ENCODE measurements at places on chromosomes 5 and 9.

- peak; percentile 23 for DNase-seq
These were observed 231.0 kb downstream of the CDK5RAP2 start for GRCh38 chr9:120348951-120349429.

DNA sequence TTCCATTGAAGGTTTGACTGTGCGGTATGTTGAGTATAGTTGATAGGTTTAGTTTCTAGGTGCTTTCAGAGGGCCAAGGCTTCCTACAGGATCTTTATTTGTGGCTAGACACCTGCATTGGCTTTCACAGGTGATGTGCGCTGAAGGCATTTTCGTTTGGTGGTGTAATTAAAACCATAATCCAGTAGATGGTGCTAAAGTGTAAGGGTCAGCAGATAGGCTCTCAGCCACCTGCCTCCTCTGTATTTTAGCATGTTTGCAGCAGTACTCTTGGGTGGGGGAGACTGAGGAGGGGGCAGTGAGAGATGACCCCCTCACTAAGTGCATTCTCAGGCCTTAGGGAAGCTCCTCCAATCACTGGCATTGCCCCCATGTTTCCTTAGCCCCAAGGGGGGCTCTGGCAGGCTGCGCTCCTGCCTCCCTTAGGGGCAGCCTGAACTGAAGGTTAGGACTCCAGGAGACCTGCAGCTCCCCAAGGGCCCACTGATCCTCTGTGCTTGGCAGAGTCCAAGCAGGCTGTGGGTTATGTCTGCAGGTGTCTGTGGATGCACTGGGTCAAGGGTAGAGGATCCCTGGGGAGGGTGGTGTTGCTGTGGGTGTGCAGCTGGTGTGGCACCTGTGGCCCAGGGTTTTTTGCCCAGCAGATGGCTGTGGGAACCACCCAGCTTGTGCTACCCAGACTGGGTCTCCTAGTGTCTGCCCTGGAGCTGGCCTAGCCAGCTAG lies 23.4 kb downstream of the CDK20 start:
- DNase-seq, result no peak

- DNase-seq, result no peak
These were observed 350.8 kb downstream of the NFIB start for GRCh38 chr9:13963005-13963653.

- no peak for DNase-seq
These were observed 32.3 kb downstream of the CNTRL start for GRCh38 chr9:121107029-121107428.

DNA sequence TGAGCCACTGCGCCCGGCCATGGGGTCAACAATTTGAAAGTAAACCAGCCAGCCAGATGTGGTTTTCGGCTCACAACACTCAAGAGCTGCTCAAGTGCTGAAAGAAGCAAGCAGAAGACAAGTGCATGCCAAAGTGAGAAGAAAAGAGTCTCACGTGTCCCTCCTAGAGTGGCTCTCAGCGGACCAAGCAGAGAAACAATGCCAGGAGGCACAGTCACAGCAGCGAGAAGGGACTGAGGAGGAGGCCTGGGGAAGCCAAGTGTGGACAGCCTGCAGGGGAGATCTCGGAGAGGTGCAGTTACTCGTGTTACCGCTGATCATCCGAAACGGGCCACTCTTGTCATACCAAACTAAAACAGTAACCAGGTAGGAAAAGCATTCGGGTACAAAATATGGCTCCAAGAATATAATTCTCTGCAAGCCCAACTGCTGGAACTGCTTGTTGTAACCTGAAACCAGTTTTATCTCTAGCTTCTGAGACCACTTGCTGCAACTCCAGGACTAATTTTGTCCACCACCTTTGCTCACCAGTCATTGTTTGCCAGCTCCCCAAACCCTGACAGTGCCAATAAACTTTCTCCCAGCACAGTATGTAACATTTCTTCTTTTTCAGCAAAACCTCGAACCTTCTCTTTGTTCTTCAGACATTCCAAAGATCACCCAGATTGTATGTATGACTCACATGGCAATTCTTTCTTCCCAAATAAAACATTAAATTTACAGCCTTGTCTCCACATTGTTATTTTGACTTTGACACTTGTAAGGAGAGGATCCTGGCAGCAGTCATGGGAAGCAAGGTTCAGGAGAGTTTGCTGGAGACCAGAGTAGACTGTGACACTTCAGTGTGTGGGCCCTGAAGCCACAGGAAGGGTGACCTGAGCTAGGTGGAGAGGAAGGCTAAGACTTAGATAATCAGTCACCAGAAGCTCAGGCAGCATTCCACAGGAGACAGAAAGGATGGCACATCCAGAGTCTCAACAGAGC lies 6.3 kb downstream of the SLC35D2 start:
- DNase-seq, result no peak

DNA sequence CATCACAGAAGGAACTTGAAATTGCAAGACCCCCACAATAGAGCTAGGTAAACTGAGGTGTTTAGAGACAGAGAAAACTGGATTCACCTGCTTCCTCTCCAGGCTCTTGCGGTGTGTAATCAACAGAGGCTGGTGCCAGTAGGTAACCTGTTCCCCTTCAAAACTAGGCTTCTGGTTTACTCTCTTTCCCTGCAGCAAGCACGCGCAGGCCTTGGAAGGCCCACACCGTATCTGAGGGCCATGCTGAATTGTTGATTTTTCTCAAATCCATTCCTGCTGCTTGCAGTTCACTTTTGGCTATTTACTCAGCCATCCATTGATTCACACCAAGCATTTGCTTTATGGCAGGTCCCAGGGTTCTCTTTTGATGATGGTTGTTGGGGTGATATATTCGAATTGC lies 667 bp upstream of the FRRS1L start:
- DNase-seq, result no peak

DNA sequence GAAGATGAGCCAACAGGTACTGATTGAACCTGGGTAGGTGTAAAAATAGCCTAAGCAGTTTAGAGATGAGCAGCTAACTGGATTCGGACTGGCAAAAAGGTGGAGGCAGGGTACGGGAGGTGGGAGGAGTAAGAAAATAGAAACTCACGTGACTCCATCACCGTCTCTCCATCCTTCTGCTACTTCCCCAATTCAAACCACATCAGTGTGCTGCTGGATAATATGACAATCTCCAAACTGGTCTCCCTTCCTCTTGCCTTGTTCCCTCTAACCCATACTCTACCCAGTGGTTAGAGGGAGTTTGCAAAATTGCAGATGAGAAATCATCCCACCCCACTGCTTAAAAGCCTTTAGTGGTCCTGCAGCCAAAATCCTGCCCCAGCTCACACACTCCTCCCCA lies 42.7 kb downstream of the RIGI start:
- no peak for DNase-seq

DNA sequence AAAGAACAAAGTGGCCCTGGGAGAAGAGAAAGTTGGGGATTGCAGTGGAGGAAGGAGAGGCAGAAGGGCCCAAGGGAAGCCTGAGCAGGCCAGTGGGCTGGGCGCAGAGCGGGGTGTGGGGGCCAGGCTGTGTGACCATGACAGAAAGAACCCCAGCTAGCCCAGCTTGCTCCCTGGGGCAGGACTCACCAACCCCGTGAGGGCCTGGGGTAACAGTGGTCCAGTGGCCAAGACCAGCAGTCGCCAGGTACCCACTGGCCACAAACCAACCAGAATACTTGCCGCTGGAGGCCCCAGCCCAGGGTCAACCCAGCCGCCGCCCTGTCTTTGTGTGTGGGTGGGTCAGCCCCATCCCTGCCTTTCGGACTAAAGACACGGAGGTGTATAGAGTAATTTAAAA lies 146.5 kb downstream of the CACNA1B start:
- no peak for DNase-seq

DNA sequence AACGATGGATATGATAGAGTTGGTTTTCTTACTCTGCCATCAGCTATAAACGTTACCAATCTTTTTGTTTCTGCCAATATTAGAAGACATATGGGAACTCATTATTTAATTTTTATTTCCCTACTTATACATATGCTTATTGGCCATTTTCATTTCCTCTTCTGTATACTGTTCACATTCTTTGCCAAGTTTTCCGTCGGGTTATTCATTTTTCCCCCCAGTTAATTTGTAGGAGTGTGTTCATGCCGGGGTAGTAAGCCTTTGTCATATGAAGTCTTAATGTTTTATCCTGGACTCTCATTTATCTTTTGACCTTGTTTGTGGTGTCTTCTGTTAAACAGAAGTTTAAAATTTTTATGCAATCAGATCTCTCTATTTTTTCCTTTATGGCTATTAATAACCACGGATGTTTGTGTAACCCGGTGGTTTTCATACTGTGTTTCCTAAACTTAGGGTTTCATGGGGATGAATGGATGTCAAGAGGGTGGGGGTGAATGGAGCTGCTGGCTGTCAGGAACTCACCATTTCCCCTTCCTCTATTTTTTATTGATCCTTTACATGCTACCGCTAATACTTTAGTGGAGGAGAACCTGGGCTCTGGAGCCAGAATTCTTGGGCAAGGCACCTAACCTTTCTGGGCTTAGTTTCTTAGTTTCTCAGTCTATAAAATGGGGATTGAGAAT lies 42.5 kb upstream of the PPARGC1B start:
- no peak for DNase-seq

- DNase-seq, result no peak
These were observed 26.7 kb downstream of the F2R start for GRCh38 chr5:76742583-76742982.

DNA sequence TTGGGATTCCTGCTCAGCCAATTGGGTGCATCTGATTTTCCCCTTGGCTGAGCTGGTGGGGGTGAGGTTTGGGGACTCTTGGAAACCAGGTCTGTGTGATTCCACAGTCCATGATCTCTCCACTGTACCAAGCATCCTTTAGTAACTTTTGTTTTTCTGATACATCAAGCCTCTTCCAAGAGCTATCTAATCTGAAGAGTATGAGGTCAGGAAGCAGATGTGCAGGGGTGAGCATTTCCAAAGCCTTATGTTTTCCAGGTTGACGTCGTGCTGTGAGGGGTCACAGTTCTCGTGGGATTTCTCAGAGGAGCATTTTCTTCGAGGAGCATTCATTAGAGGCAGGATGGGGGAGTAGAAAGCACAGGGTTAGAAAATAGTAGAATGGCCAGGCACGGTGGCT lies 95.3 kb downstream of the KLF4 start:
- no peak for DNase-seq

DNA sequence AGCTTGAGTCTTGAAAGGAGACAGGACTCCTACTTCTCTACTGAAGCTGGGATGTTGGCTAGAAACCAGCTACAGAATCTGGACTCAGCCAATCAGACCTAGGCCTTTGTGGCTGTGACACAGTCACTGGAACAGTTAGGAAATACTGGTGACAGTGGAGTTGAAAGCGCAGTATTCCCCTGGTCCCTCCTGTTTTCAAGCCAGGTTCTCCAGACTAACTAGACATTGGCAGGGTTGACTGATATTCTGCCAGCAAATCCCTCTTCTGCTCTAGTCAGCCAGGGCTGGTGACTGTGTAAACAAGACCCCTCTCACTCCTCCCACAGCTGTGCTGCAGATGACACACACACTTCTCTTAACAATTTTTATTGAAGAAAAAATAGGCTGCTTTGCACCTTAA lies 8.7 kb downstream of the SHROOM1 start:
- no peak for DNase-seq

DNA sequence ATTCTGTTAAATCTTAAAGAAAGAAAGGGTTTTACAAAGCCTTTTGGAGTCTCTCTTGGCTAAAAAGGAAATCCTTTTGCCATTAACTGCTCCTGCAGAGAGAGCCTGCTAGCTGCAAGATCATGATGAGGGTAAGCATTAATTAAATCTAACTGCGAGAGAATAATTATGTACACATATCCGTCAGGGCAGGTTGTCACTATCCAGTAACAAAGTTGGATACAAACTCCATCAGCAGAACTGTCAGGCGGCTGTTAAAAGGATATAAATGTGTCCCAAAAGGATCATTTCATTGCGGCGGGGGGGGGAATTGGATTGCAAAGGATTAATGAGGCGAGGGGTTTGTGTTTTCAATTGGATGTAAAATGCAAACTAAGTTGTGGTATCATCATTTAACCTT lies 289.3 kb downstream of the ASTN2 start:
- DNase-seq, result no peak

GRCh38 chr5:57435701-57436134 lies 46.9 kb downstream of the ACTBL2 start:
- no peak for DNase-seq

DNA sequence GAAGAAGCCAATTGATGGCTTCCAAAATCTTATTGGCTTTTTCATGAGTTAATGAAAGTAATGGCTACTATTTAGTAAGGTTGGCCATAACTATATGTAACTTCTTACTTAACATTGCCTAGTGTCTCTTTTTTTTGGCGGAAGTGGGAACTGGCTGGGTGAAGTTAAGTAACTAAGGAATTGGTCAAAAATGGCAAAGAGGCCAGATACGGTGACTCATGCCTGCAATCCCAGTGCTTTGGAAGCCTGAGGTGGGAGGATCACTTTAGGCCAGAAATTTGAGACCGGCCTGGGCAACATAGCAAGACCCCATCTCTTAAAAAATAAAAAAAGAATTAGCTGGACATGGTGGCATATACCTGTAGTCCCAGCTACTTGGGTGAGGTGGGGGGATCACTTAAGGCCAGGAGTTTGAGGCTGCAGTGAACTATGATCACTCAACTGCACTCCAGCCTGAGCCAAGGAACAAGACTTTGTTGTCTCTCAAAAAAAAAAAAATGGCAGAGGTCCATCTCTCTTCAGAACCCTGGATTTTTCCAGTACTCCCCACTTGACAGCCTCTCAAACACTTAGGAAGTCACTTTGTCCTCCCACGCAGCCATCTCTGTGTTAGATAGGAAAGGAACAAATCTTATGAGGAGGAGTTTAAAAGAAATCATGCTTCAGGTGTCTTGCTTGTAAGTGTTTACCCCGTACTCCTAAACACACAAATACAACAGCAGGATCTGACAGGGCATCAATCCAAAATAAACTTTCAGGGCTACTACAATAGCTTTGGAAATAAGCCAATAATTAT lies 75.7 kb downstream of the TEK start:
- DNase-seq, result no peak

DNA sequence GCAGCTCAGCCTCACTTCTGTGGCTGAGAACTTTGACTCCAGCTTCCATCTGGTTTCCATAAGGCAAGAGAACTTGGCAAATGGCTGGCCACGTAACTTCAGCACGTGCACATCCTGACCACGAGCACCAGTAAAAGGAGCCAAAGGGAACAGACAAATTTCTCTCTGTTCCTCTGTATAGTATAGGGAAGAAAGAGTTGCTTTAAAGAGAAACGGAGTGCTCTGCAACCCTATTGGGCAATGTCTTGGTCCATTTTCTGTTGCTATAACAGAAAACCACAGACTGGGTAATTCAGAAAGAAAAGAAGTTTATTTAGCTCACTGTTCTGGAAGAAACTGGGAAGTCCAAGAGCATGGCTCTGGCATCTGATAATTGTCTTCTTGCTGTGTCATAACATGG lies 558.7 kb downstream of the ACTL7B start:
- DNase-seq, result no peak

- DNase-seq, result no peak
These were observed 91.3 kb upstream of the SLC25A48 start for GRCh38 chr5:135743181-135743580.

All from NCI-H510A (cell line).